ENCODE measurements at places on chromosomes 1 and 21.

GRCh38 chr21:14684071-14684470 lies 138.0 kb upstream of the SAMSN1 start:
- H3K27me3 ChIP-seq = no peaks in the 10 kb centered on the region
- H3K4me1 ChIP-seq = peaks cover 16% of the 10 kb centered on the region
- no peak for DNase-seq
- no peak overlapping the region for H3K27ac ChIP-seq

GRCh38 chr1:89939059-89939570 lies 55.8 kb upstream of the ZNF326 start:
- H3K36me3 ChIP-seq = peaks cover 16% of the 10 kb centered on the region
- H3K27me3 ChIP-seq = no peaks in the 10 kb centered on the region
- H3K4me3 ChIP-seq = no peak overlapping the region
- peaks cover 53% of the 10 kb centered on the region for H3K4me1 ChIP-seq

GRCh38 chr21:36466061-36466511 lies 13.8 kb downstream of the CLDN14 start:
- no peak overlapping the region for H3K27ac ChIP-seq
- no peaks in the 10 kb centered on the region for H3K27me3 ChIP-seq
- H3K36me3 ChIP-seq = no peaks in the 10 kb centered on the region
- DNase-seq = no peak
- no peak overlapping the region for H3K4me3 ChIP-seq

DNA sequence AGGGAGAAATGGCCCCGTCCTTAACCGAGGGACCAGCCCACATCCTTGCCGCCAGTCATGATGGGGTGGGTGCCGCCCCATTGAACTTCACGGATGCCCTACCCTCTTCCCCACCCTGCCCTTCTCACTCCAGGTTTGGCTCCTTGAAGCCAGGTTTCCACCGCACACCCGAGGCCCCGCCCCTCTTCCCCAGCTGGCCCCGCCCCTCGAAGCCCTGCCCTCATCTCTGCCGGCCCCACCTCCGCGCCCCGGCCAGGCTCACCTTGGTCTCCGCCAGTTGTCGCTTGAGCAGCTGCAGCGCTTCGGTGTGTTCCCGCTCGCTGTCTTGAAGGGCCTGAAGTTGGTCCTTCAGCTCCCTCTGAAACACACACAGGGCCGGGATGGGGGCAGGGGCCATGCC lies 16.6 kb downstream of the TRIM62 start:
- no peak overlapping the region for H3K4me3 ChIP-seq
- peaks cover 61% of the 10 kb centered on the region for H3K4me1 ChIP-seq
- H3K27ac ChIP-seq = no peak overlapping the region
- H3K36me3 ChIP-seq = peaks cover 16% of the 10 kb centered on the region
- peaks cover 3% of the 10 kb centered on the region for H3K27me3 ChIP-seq

DNA sequence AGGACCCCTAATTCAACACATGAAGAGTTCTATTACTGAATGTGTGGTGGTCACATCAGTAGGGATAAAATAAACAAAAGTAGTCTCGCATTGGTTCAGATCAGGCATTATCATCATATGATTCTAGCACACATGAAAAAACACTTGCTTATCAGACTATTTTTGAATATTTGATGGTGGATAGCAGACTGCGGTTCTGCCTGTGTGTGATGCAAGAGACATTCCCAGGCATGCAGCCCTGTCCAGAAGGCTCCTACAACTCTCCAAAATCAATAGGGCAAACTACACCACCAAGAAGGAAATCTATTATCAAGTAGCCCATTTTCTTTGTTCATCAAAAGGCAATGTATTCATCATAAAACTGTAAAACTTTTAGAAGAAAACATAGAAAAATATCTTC lies 304.7 kb downstream of the DUSP10 start:
- H3K36me3 ChIP-seq = no peaks in the 10 kb centered on the region
- no peaks in the 10 kb centered on the region for H3K27me3 ChIP-seq
- peaks cover 15% of the 10 kb centered on the region for H3K4me1 ChIP-seq
- no peak overlapping the region for H3K4me3 ChIP-seq

- no peak overlapping the region for H3K4me3 ChIP-seq
- DNase-seq = no peak
- H3K36me3 ChIP-seq = no peaks in the 10 kb centered on the region
- peaks cover 2% of the 10 kb centered on the region for H3K27me3 ChIP-seq
Observed at GRCh38 chr1:42886046-42886739, 39.8 kb downstream of the ZNF691 start.

- no peak overlapping the region for H3K27ac ChIP-seq
- H3K4me1 ChIP-seq = peaks cover 30% of the 10 kb centered on the region
- no peak for DNase-seq
Observed at GRCh38 chr1:17953921-17954320, 153.7 kb upstream of the IGSF21 start.

- peaks cover 29% of the 10 kb centered on the region for H3K4me1 ChIP-seq
- DNase-seq = peak; percentile 63
- peaks cover 5% of the 10 kb centered on the region for H3K27me3 ChIP-seq
- H3K4me3 ChIP-seq = no peak overlapping the region
- no peaks in the 10 kb centered on the region for H3K36me3 ChIP-seq
- H3K27ac ChIP-seq = peak overlapping the region; percentile 50
Observed at GRCh38 chr1:203338335-203339036, 12.4 kb downstream of the FMOD start.

DNA sequence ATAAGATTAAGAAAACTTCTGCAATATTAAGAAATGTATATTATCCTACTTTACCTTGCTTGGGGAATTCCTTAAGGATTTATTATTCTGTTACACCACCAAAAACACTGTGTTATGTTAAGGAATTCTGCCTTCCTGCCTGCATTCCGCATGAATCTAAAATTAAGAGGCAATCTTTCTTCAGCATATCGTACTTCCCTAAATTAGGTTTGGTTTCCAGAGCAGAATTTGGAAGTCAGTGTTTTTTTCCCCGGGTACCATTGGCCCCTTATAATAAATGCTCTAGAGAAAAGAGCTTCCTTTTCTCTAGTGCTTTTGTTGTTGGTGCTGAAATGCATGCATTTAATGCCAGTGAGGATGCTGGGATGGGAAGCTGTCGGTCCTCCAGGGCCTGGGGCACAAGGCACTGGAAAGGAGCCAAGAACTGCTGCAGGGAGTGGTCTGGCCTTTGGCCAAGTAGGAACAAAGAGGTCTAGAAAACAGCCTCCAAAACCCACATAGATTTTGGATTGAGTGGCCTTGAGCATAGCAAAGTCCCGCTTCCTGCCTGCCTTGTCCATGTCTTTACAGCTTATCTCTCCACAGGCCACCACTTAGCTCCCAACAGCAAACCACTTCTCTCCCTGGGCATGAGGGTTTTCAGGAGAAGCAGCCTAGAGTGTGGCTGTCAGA lies 69.9 kb downstream of the RRAGC start:
- H3K4me3 ChIP-seq = no peak overlapping the region
- H3K27me3 ChIP-seq = peaks cover 2% of the 10 kb centered on the region
- peaks cover 41% of the 10 kb centered on the region for H3K4me1 ChIP-seq
- no peak for DNase-seq

DNA sequence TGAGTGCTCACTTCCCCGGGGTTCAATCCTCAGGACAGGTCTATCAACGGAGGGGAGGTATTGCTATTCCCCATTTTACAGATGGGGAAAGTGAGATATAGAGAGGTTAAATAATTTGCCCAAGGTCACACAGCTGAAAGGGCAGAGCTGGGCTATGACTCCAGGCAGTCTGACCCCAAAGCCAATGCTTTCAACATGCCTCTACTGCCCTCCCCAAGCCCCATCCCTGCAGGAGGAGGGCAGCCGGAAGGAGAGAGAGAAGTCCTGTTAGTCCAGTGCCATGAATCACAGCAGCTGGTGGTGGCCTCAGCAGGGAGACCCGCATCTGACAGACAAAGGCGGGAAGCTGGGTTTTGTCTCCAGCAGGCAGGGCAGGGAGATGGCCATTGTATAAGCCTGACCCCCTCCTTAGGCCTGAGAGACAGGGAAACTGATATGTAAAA lies 20.0 kb upstream of the CLIC4 start:
- H3K27ac ChIP-seq = peak overlapping the region; percentile 97
- no peaks in the 10 kb centered on the region for H3K27me3 ChIP-seq
- peak; percentile 44 for DNase-seq
- H3K36me3 ChIP-seq = peaks cover 6% of the 10 kb centered on the region
